Cardiac muscle cell (in vitro differentiated cells and primary cell): ENCODE measurements at places on chromosomes 5 and 9. TPM values are rescaled to one million over a fixed set of nuclear protein-coding genes. Genes with fewer than 3 reads are reported as not detected.

DNA sequence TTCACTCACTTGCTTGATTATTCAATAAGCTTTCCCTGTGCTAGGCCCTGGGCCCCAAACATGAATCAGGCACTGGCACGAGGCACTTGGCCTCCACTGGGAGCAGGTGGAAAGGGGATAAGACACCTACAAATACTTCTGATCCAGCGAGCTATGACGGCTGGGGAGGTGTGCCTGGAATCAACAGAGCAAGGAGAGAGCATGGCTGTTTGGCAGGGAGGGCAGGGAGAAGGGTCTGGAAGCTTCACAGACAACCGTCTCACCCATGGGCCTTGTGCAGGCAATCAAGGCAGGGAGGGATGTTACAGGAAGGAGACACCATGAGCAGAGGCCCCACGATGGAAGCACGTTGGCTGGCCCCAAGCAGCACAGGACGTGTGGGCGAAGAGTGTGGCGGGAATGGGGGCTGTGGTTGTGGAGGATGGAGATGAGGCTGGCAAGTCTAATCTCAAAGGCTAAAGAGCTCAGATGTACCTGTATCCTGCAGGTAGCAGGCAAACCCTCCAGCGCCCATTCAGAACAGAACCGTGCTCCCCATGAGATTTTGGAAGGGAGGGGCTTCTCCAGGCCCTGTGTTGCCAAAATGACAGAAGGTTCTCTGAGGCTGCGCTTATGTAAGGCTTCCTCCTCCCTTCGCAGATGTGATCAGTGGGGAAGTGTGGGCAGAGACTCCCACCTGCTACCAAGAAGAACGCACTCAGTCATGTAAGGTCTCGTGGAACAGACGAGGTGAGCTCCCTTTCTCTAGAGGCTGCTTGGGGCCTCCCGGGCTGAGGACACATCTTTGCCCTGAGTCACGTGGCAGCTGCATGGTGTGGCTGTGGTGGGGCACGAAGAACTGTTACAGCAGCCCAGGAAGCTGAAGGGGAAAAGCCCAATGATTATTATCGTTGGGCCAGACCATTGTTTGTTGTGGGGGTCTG, 189.7 kb downstream of the DAB2IP start:
- DNase-seq = no peak
- no peak overlapping the region for H3K27ac ChIP-seq
- peaks cover 6% of the 10 kb centered on the region for H3K4me1 ChIP-seq
- no peaks in the 10 kb centered on the region for H3K36me3 ChIP-seq

CD14 gene
- 1.4 TPM in 1 of 2 replicates, not detected in the other for total RNA-seq

MAMDC4 gene
- 22.2 and 29.7 TPM in 2 replicates for total RNA-seq

SPATA9 gene
- total RNA-seq = 0.45 and 1.0 TPM in 2 replicates

GABRB2 gene
- 1.8 and 3.3 TPM in 2 replicates for total RNA-seq

PCDHB15 gene
- total RNA-seq = 21.3 and 32.4 TPM in 2 replicates
